CD4-positive, alpha-beta T cell treated with Interleukin-15 for 1 hour (primary cell): ENCODE measurements at places on chromosomes 6 and 20.

- DNase-seq = no peak
Measured at GRCh38 chr20:19710336-19711120, 47.5 kb upstream of the RIN2 start.

DNA sequence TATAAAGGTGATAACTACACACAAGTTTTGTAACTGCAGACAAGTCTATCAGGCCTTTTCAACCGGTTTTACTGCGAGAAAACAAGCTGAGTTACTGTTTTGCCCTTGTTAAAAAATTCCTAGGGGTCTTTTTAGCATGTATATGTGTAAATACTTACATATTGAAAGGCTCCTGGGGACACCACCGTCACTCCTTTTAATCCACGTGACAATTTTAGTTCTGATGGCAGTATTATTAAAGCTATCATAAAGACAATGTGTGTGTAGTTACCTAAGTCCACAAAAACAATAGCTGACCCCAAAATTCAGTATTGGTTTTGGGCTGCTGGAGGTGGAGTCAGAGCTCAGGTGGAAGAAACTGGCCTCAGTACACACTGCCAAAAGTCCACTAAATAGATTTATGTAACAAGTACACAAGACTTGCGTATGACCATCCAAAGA, 41.3 kb upstream of the HFE start:
- no peak for DNase-seq

GRCh38 chr6:140319209-140319608, 944.8 kb upstream of the CITED2 start:
- DNase-seq = no peak

DNA sequence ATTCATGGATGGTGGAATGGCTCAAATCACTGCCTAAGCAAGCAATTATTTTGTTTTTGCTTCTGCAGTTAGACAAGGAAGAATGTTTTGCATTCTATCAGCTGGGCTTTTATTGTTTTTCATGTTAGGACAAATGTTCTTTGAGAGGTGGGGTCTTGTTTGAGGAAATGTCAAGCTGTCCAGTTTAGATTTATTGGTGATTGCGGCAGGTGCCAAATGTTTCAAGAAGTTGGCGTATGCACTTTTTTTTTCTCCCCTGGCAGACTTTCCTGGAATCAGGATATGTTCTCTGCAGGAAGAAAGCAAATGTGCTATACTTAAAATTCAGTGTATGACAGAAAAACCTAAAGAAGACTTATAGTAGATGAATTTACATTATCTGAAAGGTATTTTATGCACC, 81.0 kb upstream of the JAG1 start:
- DNase-seq = no peak

- no peak for DNase-seq
Measured at GRCh38 chr6:53281518-53282215, 67.1 kb downstream of the ELOVL5 start.

DNA sequence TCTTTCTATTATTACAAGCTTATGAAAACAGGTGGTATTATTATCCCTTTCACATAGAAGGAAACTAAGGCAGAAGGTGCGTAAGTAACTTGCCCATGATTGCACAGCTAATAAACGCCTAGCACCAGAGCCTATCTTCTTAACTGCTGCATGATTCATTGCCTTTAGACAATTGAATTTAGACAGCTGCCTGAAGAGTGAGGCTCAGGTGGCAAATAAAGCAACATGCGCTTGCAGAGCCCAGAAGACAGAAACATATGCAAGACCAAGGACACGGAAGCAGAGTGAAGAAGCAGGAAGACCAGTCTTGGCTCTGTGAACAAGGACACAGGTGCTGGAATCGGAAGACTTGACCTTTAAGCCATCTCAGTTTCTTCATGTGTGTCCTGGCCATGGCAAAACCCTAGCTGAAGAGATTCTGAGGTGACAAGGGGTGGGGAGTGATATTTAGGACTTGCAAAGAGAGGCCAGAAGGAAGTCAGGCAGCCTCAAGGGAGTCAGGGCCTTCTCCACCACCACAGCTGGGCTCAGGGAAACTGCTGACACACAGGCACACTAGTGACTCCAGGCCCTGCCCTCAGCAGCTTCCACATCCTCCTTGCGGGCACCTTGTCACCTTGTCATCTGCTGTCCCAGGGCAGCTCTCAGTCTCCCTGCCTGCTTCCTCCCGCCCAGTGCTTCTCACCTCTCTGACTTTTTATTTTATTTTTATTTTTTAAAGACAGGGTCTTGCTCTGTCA, 91.7 kb upstream of the SLC22A16 start:
- DNase-seq = no peak

DNA sequence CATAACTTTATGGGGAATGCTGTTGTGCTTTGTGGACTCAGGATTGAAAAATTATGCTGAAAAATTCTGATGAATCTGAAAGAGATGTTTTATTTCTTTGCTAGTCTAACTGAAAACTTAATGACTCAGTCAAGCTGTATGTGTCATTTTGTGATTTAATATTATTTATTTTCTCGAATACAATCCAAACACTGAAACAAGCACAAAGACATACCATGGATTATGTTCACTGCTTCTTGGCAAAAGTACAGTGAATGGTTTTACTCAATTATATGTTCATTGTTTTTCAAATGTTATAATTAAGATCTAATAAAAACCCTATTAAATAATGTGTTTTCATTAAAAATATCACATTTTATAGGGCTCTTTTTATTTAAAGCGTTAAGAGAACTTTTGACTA, 330.6 kb upstream of the EPHA7 start:
- DNase-seq = no peak

DNA sequence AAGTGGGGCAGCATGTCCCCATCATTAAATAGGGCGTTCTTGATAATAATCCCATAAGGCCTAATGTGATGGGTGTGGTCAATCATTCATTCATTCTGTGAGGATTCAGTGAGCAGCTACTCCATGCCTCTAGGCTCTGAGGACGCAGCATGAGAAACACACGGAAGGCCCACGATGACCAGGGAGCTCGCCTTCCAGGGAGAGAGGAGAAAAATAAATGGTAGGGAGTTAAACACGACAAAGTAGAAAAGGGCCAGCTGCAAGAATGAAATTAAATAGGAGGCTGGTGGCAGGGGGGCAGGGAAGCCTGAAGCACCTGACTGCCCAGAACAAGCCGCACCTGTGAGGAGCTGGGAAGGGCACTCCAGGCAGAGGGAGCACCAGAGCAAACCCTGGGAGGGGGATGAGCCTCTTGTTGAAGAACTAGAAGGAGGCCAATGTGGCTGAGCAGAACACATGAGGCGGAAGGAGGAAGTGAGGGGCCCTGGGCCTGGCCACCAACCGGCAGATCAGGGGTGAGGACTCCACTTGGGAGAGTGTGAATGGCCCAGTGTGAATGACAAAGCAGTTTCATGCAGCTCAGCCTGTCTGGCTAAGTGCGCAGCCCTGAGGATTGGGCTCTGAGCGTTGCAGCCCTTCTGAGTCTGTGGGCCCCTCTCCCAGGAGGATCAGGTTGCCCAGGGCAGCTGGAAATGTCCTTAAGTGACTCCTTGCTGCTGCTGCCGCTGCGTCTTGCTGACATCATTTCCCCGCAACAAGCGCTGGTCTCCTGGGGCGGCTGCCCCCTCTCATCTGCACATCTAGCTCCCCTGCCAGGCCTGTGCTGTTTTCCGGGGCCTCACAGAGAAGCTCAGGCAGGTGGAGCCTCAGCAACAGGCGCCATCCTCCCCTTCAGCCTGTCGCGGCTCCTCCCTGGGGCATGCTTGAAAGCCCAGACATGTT, 99.9 kb downstream of the CDH26 start:
- peak; percentile 61 for DNase-seq

- DNase-seq = no peak
Measured at GRCh38 chr6:84762220-84763002, 2.0 kb downstream of the TBX18 start.

DNA sequence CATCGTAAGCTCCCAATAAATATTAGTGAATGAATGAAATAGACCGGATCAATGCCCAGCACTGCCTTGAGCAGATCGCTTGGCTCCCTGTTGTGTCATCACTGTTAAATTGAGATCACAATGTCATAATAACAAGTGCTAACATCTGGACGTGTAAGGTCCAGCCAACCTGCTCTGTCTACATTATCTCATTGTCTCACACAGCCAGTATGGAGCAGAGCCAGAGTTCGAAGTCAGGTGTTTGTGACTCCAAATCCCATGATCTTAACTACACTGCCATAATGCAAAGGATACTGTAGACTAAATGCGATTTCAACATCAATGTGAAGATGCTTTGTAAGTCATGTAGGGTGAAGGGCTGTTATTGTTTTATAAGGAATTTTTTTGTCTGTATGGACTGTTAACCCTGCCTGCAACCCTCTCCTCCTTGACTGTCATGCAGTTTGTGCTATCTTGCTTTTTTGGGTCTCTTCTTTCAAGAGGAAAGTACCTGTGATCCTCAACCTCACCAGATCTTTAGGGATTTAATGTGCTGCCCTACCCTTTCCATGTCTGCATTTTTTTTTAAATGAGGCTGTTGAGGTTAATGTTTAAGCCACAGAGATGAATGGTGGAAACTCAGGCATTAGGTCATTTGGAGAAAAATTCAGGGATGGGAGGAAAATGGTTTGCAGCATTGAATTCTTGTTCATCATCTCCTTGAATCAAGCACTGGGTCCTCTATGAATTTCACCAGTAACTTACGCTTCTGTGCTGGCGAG, 49.0 kb upstream of the OCSTAMP start:
- DNase-seq = no peak

DNA sequence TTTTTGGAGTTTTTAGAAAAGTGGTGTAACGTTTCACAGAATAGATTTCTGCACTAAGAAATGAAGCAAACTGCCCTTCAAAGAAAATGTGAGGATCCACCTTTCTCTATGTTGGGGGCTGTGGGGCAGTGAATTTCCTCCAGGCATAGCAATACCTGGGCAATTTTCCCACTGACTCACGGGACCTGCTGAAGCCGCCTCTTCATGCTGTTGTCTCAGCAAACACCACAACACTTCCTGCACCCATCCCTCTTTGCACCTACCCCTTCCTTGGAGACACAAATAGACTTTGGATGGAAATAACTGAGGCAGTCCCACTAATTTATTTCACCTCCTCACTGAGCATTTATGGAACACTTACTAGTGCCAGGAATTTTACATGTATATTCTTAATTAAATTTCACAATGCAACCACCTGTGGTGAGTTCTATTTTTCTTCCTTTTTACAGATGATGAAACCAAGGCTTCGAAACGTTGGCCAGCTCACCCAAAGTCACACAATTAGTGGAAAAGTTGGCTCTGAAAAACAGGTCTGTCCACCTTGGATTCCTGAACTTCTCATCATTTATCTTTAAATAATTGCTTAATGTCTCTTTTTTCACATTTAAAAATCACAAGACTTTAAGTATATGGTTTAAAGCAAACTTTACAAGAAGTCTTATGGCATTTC, 17.2 kb upstream of the ADGRF1 start:
- no peak for DNase-seq

DNA sequence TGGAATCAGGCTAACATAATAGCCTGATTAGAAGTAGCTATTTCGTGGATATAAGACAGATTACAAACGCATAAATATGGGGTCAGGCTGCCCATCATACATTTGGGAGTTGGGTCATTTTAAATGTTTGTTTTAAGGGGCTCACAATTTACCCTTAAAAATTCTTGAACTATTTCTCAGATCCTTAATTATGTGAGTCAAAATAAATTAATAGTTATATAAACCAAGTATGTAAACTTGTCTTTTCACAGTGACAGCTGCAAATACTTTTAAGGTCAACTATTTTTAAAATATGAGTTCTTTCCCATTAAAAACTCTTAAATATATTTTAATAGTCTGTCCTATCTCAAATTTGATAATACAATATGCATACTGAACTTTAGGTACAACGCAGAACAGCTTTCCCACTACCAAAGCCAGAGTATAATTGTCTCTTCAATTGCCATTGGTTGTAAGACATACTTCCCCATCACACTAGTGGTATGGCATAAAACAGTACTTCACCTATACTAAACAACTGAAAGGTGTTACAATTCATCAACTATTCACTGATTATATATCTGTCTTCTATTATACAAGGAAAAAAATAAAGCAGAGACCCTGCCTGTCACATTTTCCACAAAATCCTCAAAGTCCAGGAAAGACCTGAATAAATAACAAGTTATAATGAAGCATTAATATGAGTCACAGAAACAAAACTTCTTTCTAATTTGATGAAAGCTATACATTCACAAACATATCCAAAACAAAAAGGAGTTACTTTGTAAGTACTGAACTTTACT, 80.8 kb upstream of the COL21A1 start:
- DNase-seq = no peak

DNA sequence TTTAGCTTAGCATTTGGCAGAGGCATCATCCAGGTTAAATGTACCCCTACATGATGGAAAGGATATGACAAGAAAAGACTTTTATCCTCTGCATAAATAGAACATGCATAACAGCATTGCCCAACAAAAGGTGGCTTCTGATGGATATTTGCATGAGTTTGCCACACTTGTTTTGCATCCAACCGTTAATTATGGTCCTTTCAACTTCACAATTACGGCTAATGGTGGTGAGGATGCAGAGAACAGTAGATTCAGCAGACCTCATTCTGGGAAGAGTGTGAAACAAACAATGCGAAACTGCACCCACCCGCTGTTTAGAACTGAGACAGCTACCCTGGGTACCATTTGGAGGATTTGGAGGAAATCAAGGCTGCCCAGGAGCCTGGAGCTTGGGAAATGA, 690.9 kb upstream of the CHD6 start:
- DNase-seq = no peak

GRCh38 chr6:39240155-39240757, 11.0 kb upstream of the KCNK5 start:
- no peak for DNase-seq

GRCh38 chr6:1494671-1495070, 105.3 kb downstream of the FOXF2 start:
- no peak for DNase-seq

DNA sequence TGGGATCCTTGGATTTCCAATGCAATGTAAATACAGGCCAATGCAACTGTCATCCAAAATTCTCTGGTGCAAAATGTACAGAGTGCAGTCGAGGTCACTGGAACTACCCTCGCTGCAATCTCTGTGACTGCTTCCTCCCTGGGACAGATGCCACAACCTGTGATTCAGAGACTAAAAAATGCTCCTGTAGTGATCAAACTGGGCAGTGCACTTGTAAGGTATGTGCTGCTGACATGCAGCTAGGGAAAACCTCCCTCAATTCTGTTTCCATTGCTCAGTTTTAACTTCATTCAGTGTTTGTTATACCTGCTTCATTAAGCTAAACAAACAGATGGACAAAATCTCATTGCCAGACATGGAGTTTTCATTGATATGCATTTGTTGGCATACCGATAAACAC, 397.1 kb downstream of the ARHGAP18 start:
- no peak for DNase-seq

- no peak for DNase-seq
Measured at GRCh38 chr6:150894935-150895552, 29.5 kb downstream of the MTHFD1L start.

GRCh38 chr6:133705731-133706130, 183.2 kb upstream of the TCF21 start:
- no peak for DNase-seq

- DNase-seq = no peak
Measured at GRCh38 chr20:4043329-4043728, 28.0 kb upstream of the RNF24 start.

GRCh38 chr20:47785854-47786764, 828 bp upstream of the SULF2 start:
- peak; percentile 38 for DNase-seq
